Lung (tissue), 17 donors: ENCODE measurements at places on chromosomes 2 and 18. TPM values are rescaled to one million over a fixed set of nuclear protein-coding genes. Genes with fewer than 3 reads are reported as not detected.

Gene KHK
- 7.6 TPM for total RNA-seq

Gene BUB1
- 12.4 TPM for total RNA-seq

Gene TUBB8B
- total RNA-seq, result not detected

Gene FMNL2
- 45.6 TPM for total RNA-seq

Gene MC4R
- 0.37 TPM for total RNA-seq

Gene PELI1
- 83.9 TPM for total RNA-seq
